ENCODE measurements at places on chromosomes 12 and 14.

GRCh38 chr14:89304972-89305703 lies 111.9 kb downstream of the FOXN3 start:
- no peak for DNase-seq

GRCh38 chr14:95415993-95416392 lies 96.3 kb upstream of the CLMN start:
- DNase-seq: no peak

- DNase-seq: no peak
These were observed 29.4 kb upstream of the CERS5 start for GRCh38 chr12:50196537-50196936.

DNA sequence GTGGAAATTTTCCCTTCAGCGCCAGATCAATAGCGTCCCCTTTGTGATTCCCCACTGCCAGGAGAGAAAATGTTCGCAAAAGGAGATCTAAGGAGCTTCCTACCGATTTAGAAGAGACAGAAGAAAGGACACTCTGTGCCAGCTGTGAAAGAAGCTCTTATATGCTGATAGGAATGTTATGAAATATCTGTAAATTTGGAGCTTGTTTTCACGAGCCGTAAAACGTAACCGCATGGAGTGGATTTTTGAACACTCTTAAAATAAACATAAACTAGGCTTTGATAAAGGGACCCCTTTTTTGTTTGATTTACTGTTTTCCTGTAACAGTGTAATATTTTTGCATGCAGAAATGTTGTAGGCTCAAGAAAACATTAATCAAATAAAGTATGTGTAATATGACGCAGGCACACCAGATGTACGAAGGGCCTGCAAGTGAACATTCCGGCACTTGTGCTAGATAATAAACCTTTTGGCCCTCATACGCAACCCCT lies 346.8 kb downstream of the ETNK1 start:
- no peak for DNase-seq

Measured in NCI-H1417 treated with DMSO at 0.1 percent for 48 hours (cell line).